ENCODE measurements at places on chromosomes 5 and 9. TPM values are rescaled to one million over a fixed set of nuclear protein-coding genes. Genes with fewer than 3 reads are reported as not detected.

RFX3 gene
- 18.9 TPM for total RNA-seq

ADAMTS6 gene
- total RNA-seq: 4.3 TPM

NRG2 gene
- total RNA-seq: 0.24 TPM

GCNT1 gene
- 0.35 TPM for total RNA-seq

TBC1D2 gene
- total RNA-seq: 2.6 TPM

OLFM1 gene
- not detected for total RNA-seq

GARIN3 gene
- not detected for total RNA-seq

MPDZ gene
- not detected for total RNA-seq

GAPT gene
- not detected for total RNA-seq

PCDHGA12 gene
- not detected for total RNA-seq

SAXO1 gene
- total RNA-seq: not detected

GDNF gene
- total RNA-seq: not detected

GPR21 gene
- total RNA-seq: not detected

FBXL7 gene
- total RNA-seq: not detected

POU5F2 gene
- 0.43 TPM for total RNA-seq

NTNG2 gene
- total RNA-seq: 5.8 TPM

GPR151 gene
- not detected for total RNA-seq

SERF1A gene
- total RNA-seq: 11.6 TPM

APBA1 gene
- total RNA-seq: 0.16 TPM

IL13 gene
- total RNA-seq: not detected

GPR107 gene
- 23.7 TPM for total RNA-seq

IFNK gene
- not detected for total RNA-seq

OCLN gene
- 2.7 TPM for total RNA-seq

FGFR4 gene
- 2.6 TPM for total RNA-seq

FAM169A gene
- total RNA-seq: 21.6 TPM

Data from CD8-positive, alpha-beta T cell (primary cell).